ENCODE measurements at places on chromosomes 2 and 18.

GRCh38 chr2:133574620-133575019, 6.4 kb upstream of the NCKAP5 start:
- DNase-seq = no peak

- DNase-seq = no peak
Measured at GRCh38 chr18:62777814-62778213, 62.5 kb downstream of the PHLPP1 start.

DNA sequence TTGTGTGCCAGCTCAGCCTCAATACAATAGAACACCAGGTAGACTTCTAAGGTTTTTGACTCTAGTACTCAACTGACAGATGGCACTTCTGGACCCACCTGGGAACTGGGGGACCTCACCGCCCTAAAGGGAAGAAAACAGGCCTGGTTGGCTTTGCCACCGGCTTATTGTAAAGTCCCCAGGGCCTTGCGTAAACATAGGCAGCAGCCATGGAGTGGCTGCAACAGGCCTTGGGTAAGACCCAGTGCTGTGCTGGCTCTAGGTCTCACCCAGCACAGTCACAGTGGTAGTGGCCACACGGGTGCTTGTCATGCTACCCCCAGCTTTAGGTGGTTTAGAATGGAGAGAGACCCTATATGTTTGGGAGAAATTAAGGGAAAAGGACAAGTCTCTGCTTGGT, 230.7 kb upstream of the SESTD1 start:
- DNase-seq = no peak

DNA sequence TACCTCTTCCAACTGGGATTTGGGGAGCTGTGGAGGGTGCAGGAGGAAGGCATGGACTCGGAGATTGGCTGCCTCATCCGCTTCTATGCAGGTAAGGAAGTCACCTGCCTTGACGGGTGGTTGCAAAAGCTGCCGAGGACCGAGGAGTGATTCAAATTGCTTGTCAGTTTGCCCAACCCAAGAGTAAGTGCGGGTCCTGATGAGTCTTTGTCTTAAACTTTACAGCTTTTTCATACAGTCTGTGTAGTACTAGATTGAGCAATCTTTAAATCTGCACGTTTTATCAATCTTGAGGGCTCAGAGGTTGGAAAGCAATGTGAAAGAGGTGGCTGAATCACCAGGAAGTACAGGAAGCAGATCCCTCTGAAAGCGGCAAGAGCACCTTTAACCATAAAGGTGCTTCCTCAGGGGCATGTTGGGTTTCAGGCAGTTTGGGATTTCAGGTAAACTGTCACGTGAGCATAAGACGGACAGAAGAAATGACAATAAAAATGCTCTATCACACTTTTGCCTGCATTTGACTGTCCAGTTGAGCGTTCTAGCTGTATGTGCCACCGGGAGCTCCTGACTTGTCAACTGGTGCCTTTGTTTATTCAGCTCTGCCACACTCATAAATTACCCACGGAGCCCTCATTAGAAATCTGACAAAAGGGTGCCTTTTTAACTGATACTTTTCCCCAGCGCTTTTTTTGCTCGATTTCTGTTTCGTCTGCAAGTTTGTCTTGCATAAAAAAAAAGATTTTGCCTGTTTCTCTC, 2.0 kb downstream of the PHLPP1 start:
- DNase-seq = peak; percentile 26

DNA sequence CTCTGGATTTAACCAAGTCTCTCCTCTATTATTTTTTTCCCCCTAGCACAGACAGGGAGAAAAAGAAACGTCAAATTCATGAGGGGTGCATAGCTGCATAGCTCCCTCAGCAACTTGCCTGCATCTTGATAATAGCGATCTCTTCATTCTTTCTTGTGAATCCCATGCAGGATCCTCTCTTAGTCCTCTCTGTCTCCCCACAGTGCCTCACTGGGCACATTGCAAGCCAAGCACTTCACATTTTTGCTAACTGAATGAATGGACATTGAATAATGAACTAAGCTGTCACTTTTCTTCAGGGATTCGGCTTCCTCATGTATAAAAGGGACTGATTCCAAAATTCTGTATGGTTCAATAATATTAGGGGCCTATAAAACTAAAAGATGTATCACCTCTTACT, 2.9 kb upstream of the EPB41L3 start:
- no peak for DNase-seq

DNA sequence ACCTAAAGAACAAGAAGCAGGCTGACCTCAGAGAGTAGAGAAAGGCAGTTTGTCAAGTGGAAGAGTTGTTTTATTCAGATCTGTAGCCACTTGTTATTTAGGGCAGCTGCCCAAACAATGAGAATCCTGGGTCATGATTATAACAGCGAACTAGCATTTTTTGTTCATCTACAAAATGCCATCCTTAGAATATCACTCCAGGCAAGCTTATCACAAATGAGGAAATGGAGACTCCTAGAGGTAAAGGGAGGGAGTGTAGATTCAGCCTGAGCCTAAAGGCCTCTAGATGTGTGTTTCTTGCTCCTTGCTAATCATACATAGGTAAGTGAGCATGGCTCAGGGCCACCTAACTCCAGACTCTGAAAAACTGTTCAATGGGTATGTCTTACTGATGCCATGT, 126.1 kb downstream of the HNMT start:
- no peak for DNase-seq

DNA sequence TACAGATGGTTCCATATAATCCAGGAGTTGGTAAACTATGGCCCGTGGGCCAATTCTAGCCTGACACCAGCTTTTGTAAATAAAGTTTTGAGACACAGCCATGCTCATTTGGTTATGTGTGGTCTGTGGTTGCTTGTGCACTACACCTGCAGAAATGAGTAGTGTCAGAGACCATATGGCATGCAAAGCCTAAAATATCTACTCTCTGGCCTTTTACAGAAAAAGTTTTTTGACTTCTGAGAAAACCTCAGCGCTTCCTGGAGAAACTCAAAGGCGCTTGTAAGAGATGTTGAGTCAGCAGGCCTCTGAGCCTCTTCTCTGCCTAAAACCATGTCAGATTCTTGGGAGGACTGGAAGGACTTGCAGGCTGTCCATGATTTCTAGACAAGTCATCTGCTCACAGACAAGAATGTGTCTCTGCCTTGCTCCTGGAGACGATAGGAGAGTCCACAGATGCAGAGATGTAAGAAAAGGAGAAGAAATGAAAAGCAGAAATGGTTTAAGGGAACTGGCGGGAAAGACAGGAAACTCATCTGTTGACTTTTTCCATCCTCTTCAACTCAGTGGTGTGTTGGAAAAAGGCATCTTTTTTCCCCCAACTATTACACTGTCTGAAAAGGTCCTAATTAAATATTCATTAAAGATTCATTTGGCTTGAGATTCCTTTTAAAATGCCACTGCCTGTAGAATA, 5.2 kb downstream of the TTC39C start:
- no peak for DNase-seq

DNA sequence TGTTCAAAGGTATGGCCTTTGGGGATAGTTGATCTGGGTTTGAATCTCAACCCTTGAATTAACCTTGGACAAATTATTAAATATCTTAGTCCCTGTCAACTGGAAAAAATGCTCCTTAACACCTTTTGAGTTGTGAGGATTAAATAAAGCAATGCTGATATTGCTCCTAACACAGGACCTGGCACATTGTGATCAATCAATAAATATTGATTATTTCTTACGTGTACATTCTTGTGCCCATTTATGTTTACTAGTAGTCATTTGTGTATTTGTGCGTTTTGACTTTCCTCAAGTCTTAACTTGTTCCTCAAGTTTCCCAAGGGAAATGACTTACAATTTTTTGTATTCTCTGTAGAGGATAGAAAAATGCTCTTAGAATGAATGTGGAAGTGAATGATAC, 19.6 kb upstream of the FIGN start:
- DNase-seq = no peak

- DNase-seq = no peak
Measured at GRCh38 chr2:234968631-234969305, 17.0 kb downstream of the SH3BP4 start.
